NCI-H748 treated with DMSO at 0.1 percent for 48 hours (cell line): ENCODE measurements at places on chromosomes 1 and 21.

DNA sequence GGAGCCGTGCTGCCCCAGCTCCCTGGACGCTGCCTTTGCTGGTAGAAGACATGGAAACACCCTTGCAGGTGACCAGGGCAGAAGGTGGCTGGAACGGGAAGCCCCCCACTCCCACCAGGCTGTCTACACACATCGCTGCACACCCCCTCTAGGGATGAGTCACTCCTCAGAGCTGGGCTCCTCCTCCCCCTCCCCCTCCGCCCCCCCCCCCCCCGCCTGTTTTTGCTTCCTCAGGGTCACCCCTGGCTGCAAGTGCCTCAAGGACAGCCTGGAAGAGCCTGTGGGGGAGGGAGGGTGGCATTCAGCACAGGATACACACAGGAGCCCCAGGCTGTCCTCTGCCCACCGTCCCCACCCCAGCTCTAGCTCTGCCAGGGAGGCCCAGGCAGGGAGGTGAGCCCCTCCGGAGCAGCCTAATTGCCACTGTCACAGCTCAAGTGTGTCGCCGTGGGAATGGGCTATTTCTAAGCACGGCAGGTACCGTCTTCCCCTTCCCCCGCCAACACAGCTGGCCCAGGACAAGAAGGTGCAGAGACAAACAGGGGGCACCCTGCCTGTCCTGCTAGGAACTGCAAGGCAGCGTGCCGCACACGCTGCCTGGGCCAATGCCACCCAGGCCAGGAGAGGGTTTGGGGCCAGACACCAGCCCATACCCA lies 2.5 kb downstream of the FNDC10 start:
- no peak for DNase-seq

DNA sequence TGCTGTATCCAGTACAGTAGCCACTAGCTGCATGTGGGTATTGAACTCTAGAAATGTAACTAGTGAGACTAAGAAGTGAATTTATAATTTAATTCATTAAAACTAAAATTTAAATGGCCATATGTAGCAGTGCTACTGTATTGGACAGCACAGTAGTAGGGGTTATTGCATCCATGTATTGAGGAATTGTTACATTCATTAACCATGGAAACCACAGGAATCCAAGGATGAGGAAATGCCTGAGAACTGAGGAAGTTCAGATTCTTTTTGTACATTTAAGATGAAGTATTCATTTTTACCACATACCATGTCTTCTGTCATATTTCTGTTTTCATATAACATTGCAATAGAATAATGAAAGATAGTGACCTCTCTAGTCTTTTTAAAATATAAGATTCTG lies 2.6 kb downstream of the MTF2 start:
- no peak for DNase-seq

DNA sequence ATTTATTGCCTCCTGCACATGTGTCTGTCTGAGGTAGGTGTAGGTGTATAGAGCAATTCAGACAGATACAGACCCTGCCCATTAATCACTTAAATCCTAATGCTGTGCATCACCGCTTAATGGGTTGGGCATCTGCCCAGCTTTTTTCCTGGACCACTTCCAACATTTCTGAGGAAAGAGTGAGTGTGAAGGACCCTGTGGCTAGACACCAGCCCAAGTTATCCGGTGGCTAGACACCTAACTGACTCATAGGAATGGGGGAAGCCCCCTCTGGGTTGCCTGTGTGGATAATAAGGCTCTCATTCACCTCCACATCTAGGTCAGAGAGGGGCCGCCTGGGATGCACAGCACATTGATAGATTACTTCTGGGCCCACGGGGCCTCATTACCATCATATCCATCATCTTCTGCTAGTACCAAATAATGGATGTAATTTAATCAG lies 121.1 kb upstream of the RAVER2 start:
- peak; percentile 10 for DNase-seq

- peak; percentile 43 for DNase-seq
These were observed 27.9 kb downstream of the OVAAL start for GRCh38 chr1:180586671-180587155.

DNA sequence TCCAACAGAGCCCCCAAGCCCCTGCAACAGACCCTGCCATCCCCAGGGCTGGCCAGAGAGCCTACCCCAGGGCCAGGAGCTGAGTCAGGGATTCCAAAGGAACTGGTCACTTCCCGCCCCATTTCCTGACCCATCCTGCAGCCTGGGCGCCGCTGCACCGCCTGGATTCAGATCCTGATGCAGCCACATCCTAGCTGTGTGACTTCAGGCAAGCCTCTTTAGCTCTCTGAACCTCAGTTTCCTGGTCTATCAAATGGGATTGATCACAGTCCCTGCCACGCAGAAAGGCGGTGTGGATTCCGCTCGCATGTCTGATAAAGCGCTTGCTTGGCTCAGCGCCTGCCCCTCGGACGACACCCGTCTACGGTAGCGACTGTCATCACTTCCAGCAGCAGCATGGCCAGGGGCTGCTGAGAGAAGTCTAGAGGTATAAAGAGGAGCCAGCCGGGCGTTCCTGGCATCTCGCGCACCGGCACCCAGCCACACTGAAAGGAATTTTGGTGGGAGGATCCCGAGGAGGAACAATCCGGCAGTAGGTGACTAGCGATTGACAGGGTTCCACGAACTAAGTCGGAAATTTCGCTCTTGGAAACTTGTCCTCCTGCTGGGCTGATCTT lies 10.1 kb downstream of the EPHA2 start:
- DNase-seq = no peak
